ENCODE measurements at places on chromosomes 13 and 19.

GRCh38 chr13:30720172-30720869, 15.0 kb upstream of the ALOX5AP start:
- DNase-seq, result no peak

DNA sequence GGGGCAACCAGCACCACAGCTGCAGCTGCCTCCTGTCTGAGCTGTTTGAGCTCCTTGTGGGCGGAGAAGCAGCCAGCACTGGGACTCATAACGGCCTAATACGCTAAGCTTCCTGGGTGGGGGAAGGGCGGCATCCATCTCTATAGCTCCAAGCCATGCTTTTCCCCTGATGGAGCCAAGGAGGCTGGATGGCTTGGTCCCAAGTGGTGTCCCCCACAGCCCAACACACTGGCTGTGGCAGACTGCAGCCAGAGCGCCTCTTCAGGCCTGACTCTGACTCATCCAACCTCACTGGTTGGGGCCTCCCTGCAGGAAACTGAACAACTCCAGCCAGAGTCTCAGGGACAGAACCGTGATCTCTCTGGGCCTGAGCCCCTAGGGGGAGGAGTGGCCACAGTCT, 537.3 kb downstream of the SUCLA2 start:
- no peak for DNase-seq

DNA sequence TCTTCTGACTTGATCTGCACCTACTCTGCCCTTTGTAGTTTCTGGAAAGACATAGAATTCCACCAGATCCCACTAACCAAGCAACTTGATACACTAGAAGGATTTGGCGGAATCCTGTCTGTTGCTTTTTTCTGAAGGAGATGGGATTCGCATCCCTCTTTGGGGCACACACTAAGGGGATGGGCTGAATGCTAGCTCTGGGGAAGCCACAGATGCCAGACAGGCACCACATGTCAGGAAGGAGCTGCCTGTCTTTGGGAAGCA, 52.1 kb downstream of the SERP2 start:
- no peak for DNase-seq

DNA sequence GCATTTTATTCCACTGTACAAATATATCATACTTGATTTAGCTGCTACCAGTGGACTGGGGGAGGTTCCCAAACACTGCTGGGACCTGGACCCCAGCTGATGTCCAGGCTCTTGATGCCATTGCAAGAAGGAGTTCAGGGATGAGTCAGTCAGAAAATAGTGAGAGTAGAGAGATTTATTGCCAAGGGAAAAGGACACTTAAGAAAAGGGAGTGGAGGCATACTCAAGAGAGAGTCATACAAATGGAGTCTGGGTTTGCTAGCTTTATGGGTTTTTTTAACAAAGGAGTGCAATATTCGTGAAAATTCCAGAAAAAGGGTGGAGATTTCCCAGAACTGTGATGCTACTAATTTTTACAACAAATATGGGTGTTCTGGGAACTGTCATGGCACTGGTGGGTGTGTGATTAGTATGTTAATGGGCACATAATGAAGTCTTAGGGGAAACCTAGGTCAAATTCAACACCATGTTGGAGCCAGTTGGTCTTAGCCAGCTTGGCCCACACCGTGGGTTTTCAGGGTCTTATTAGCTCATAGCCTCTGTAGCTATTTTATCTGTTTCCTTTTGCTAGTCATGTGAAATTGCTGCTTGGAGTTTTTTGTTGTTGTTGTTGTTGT, 36.2 kb downstream of the GPC6 start:
- no peak for DNase-seq

GRCh38 chr19:13154911-13155471, 4.8 kb downstream of the IER2 start:
- DNase-seq, result peak; percentile 50

DNA sequence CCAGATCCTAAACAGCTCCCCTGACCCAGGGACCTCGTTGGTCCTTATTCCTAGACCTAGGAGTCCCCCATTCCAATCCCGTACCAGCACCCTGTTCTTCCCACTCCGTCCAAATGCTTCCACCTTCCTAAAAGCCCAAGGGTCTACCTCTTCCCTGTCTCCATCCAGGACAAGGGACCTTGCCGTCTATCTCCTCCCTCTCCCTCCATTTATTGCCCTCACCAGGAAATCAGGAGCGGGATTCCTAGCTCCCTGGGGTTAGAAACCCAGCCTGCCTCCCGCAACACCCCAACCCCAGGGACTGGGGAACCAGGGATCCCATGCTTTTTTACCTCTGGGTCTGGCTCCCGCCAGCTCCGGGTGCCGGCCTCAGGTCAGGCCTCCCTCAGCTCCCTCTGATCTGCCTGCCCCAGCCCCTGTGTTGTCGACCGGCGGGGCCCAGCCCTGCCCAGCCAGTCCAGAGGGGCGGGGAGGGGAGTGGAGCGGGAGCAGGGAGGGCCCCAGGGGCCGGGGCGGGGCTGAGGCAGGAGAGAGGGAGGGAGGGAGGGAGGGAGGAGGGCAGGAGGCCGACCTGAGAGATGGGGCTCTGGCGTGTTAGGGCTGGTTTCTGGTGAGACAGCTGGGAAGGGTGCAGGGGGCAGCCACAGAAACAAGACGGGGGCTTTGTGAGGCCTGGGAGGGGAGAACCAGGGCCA, at the start of gene B3GNT8:
B3GNT8 (minus strand) TSS at position 423 of the 695 bp plus-strand sequence. CDS start 596 bp downstream, outside the sequence.
- DNase-seq, result peak; percentile 96

DNA sequence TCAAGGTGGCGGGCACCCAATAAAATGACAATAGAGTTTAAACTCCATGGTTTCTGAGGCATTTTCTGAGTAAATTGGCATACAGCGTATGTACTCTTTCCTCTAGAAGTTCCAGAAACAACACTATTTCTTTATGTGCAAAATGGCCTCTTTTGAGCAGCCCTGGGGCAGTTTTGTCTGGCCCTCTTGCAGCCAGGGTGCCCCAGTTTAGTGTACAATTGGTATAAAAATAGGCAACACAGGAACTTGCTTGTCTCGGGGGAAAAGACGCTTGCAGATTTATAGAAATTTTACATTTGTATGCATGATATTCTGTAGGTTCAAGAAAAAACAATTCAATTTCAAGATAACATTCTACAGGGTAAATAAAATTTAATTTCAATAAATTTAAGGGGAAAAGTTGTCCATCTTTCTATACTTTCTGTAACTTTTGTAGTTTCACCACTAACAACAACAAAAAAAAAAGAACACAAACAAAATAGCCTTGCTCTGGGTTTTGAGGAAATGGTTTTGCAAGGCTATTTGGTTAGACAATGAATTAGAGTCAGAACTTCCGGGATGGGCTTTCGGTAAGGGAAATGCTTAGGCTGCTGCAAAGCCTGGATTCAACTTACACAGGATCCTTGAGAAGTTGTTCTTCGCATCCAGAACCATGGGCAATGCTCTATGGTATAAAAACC, 45.3 kb downstream of the LRCH1 start:
- no peak for DNase-seq

GRCh38 chr19:28615546-28615916, 597.4 kb downstream of the UQCRFS1 start:
- DNase-seq, result no peak

DNA sequence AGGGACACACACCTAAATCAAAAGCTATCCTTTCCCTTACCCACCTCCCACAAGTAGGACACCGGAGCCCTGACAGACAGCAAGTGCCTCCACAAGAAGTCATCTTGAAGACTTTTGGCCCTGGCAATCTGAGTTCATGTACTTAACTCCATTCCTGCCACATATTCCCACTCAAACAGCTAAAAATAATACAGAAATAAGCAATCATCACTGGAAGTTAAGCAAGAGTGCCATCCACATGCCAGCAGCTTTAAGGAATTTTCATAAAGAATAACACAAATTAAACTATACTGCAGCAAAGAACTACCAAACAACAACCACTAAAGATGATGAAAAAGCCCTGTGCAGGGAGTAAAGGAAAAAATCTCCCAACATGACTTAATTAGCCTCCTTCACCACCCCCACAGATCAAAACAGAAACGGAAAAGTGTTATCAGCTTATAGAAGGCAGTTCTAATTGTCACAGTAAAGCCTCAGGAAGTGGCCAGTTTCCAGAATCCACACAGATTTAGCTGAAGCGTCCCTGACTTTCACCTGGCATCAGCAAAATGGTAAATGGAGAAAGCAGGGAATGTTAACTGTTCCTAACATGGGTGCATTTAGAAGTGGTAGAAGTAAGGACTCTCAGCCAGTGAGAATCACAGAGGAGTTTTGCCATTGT, 343.9 kb downstream of the TBC1D4 start:
- DNase-seq, result no peak

DNA sequence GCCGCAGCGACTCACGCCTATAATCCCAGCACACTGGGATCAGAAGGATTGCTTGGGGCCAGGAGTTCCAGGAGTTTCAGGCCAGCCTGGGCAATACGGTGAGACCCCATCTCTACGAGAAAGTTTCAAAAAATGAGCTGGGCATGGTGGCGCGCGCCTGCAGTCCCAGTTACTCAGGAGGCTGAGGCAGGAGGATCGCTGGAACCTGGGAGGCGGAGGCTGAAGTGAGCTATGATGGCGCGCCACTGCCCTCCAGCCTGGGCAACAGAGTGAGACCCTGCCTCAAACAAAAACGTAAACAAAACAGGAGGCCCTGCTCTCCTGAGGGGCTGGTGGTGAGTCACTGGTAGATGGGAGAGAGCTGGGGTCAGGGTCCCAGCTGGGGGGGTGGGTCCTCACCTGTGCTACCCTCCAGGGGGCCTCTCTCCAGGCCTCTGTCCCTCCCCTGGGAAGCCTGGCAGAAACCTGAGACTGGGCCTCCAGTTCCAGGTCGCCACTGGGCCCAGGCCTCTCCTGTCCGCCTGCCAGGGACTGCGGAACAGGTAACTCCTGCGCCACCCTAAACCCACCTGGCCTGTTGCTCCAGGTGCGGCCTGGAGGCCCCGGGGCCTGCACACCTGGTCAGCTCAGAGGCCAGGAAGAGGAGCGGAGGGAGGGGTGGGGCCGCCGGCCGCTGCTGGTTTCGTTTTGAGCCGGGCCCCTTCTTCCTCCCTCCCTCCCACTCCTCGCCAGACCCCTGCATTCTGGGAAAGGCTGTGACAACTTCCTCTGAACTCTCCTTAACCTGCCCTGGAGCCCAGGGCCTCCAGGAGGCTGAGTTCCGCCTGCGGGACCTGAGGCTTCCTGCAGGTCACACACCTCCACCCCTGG, 17.2 kb upstream of the ZBTB7A start:
- no peak for DNase-seq

- DNase-seq, result no peak
Observed at GRCh38 chr13:77980592-77980991, 62.0 kb upstream of the EDNRB start.

GRCh38 chr13:97004886-97005285, 10.6 kb upstream of the OXGR1 start:
- DNase-seq, result no peak

DNA sequence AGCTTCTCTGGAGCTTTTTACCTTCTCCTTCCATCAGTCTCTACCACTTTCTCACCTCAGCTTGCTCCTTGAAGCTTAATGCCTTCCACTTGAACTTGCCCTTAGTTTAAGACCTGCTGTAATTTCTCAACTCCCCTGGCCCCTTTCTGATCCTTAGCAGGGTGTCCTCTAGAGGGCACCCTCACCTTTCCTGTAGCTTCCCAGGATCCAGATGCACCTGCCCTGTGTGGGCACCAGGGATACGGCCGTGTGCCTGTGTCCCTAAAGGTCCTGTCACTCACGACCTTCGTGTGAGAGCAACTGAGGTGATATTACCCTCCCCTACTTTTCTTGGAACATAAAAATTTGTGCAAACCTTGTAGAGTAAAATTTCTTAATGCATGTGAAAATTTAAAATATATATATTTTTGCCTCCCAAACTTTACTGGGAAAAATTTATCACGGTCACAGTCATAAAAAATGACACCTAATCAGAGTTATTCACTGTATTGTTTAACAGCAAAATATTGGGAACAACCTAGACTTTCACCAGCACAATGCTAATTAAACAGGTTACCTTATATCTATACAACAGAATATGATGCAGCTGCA, 46.4 kb downstream of the PSG3 start:
- DNase-seq, result peak; percentile 53

- no peak for DNase-seq
Observed at GRCh38 chr13:71323266-71323665, 543.7 kb downstream of the DACH1 start.

DNA sequence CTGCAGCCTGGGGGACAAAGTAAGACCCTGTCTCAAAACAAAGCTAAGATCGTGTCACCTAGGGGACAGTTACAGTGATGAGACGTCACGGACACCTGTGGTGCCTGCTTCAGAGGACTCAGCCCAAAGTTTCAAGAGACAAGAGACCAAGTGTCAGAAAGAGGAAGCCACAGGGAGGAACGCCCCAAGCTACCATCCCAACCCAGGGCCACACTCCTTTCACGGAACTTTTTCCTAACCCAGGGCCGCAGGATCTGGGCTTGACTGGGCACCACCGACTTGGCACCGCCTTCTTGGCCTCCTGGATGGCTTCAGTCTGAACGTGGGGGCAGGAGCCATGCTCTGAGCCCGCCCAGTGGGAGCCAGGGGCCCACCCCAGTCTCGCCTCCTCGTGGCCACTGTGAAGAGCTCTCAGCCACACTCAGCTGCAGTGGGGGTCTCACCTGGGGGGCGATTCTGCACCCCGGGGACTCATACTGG, 8.5 kb downstream of the MOB3A start:
- no peak for DNase-seq

GRCh38 chr13:91331047-91331915, 16.2 kb upstream of the MIR17HG start:
- no peak for DNase-seq

DNA sequence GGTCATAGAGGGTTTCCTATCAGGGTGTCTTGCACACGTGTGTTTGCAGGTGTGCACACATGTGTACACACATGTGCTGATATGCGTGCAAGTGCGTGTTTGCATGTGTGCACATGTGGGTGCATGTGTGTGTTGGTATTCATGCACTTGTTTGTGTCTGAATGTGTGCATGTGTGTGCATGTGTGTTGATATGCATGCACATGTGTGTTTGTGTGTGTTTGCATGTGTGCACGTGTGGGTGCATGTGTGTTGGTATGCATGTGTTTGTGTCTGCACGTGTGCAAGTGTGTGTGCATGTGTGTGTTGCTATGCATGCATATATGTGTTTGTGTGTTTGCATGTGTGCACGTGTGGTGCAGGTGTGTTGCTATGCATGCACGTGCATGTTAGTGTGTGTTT, 150.5 kb downstream of the SOX1 start:
- no peak for DNase-seq

Data from iPS-NIHi11 (cell line).